SK-MEL-5 (cell line): ENCODE measurements at places on chromosomes 5 and 9. TPM values are rescaled to one million over a fixed set of nuclear protein-coding genes. Genes with fewer than 3 reads are reported as not detected.

GRCh38 chr5:150015415-150015814, 14.9 kb downstream of the HMGXB3 start:
- no peak for DNase-seq

GRCh38 chr9:18129809-18130334, 344.1 kb upstream of the ADAMTSL1 start:
- DNase-seq: no peak

Gene TRPM6
- 0.03 and 0.16 TPM in 2 replicates for total RNA-seq

GRCh38 chr9:99726758-99727157, 94.9 kb upstream of the NR4A3 start:
- DNase-seq: no peak

GRCh38 chr9:114805670-114806525, at the start of gene TNFSF15:
Gene TNFSF15, minus strand, starts transcription at chr9:114806039. Its CDS starts 27 bp downstream, at chr9:114806012.
- DNase-seq: no peak

DNA sequence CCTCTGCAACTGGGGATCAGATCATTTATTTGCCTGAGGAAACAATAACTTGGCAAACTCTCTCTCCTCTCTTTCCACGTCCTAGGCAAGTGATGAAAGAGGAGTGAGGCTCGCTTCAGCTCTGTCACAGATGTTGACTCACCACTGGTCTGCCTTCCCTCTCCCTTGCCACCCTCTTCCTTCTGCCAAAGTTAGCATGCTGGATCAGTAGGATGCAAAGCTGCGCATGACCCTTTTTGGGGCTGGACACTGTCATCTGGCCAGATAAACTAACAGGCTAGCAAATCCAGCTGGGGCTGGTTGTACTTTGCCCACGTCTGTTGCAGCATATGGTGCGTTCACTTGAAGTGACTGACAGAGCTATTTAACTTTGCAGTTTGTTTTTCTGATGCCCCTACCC, 36.2 kb upstream of the SMARCA2 start:
- no peak for DNase-seq

GRCh38 chr5:91028499-91028956, 354.6 kb downstream of the ARRDC3 start:
- no peak for DNase-seq

GRCh38 chr5:109003928-109004327, 256.2 kb downstream of the FER start:
- DNase-seq: no peak

DNA sequence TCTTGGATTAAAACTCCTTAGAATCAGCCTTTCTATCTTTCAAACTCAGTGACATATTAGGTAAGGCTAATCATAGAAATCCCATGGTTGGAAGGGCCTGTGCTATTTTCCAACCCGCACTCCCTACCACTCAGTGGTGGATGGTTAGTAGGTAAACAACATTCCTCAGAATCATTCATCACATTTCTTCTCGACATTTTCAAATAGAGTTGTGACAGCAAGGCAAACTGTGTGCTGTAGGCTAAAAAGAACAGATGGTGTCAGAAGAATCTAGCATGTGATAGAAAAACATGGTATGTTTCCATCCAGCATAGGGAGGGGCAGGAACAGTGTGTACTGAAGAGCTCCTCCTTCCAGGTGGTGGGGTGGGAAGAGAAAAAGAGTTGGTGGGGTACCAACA, 227.3 kb upstream of the NMUR2 start:
- DNase-seq: no peak

- peak; percentile 69 for DNase-seq
These were observed 65.3 kb downstream of the CSNK1A1 start for GRCh38 chr5:149485655-149486615.

DNA sequence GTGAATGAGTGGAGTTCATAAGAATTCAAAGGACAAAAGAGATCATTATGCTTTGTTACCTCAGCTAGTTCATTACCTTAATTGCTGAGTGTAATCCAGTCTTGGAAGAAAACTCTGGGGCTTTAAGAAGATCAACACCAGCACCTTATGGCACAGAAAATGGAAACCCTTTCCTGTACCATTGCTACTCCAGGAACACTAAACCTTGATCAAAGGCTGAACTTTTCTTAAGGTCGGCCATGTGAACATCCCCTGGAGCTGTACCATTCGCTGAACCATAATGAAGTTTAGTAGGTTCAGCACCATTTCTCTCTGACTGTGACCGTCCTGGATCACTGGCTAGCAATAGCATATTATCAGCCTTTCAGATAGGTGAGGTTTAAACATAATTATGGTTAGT, 97.4 kb downstream of the PBX3 start:
- DNase-seq: no peak

DNA sequence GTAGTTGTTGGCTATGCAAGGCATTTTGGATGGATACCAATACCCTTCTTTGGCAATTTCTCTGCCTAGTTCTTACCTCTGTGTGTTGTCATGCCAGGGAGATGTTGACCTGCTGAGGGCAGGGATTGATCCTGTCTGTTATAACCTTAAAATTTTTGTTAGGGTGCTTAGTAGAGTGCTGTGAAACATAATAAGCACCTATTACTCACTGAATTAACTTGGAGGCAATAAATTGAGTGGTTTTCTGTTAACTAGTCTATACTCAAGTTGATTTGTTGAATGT, 177.2 kb downstream of the ARHGAP26 start:
- no peak for DNase-seq

DNA sequence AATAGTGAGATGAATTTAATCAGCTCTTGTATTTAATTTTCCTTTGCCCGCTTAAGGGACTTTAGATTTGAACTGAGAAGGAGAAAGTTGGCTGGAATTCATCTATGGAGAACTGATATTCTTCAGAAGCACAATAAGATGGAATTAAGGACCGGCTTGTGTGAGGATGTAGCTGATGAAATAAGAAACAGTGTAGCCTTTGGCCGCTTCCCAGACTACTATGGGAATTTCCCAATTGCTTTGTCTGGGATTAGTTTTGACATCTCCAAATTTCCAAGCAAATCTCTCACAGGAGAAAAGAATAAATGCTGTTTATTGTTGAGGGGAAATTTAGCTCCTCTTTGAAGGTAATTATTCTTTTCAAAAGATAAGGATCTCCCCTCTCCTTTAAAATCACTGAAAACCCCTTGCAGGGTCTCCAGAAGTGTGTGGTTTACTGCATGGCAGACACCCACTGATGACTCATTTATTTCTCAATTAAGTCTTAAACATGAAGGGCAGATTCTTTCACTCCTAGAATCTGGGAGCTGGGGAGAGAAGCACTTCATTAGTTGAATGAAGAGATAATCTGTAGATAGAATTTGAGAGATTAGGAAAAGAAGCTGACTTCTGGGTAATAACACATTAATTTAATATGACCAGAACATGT, 606.5 kb upstream of the ADAMTS16 start:
- DNase-seq: no peak

DNA sequence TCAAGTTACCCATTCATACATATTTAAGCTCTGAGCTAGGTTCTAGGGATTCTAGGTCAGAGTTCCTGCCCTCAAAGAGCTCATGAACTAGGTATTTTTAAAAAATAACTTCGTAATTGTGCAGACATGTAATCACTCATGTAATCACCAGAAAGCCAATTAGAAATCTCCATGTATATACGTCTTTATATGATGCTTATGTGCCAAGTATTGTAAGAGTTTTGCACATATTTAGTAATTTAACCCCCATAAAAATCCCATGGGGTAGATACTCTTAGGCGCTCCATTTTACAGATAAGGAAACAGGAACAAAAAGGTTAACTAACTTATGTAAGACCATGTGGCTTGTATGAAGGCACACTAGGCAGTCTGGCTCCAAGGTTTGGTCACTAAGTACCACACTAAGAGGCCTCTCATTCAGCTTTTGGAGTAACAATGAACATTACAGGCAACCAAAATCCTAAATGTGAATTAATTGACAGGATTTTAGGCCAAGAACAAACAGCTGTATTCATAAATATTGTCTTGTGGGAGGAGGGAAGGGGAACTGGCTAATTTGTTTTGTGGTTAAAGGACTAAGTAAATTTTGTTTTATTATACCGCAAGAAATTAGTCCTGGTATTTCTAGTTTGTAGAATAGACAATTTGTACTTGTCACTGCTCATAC, 1.7 kb upstream of the OTULINL start:
- DNase-seq: no peak

Gene PCDHB11
- total RNA-seq: 0.55 and 0.75 TPM in 2 replicates

GRCh38 chr5:39146831-39147540, 72.4 kb downstream of the FYB1 start:
- peak; percentile 97 for DNase-seq

GRCh38 chr5:154776167-154776566, 21.0 kb downstream of the LARP1 start:
- no peak for DNase-seq

DNA sequence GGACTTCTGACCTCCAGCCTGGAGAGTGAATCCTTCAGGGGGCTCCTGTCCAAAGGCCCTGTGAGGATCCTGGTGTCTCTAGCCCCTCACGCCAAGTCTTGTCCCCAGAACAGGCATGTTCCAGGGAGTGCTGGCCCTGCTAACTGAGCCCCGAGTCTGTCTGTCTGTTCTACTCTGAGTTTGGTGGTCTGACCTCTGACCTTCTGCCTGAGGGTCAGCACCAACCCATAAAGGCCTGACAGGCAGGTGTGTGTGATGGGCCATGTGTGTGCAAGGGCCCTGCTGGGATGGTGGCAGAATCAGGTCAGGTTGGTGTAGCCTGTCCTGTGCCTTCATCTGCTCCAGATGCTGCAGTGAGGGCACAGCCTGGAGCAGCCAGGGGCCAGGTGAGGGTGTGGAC, 46.3 kb downstream of the PHF2 start:
- DNase-seq: no peak

DNA sequence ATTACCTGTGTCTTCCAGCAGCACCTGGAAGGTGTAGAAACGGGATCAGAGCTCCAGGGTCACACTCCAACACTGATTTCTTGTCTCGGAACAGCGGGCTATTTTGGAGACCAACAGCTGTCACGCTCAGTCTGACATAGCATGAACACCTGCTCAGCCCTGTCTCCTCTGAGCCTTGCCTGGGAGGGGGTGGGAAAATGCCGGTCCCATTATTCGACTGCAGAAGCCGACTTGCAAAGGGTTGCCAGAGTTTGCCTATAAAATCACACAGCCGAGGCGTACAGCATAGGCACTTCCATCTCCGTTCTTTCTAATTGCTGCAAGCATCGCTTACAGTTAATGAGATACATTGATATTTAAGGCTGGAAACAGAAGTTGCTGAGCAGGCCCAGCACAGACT, 300.8 kb upstream of the MSX2 start:
- no peak for DNase-seq

DNA sequence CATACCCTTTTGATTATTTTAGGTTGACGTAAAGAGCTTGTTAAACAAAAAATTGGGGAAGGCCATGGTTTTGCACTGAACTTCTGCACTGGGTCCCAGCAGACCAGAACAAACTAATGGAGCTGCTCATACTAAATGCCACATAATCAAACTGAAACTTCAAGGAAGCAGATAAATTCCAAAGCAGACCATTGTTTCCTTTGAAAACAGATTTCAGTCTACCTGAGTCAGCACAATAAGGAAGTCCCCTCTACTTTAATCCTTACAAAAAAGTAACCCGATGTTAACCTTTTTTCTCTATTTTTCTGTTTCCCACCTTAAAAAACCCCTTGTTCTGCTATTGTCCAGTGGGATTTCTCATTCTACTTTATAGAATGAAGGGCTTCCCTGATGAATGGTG, 39.2 kb downstream of the WDR36 start:
- no peak for DNase-seq

DNA sequence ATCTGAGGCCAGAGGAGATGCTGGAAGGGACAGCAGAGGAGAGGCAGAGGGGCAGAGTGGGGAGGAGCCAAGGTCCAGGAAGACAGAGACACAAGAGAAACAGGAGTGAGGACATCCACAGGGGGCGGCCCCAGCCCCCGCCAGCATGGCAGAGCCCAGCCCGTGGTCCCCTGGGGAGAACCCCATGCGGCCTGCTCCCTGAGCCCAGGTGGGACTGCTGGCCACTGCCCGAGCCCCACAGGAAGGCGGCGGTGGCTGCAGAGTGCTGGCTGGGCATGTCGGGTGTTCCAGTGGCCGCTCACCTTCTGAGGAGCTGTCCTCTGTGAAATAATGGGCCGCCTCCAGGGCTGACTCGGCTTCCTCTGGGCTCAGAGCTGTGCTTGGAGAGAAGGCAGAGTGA, 8.9 kb upstream of the MRNIP start:
- no peak for DNase-seq

DNA sequence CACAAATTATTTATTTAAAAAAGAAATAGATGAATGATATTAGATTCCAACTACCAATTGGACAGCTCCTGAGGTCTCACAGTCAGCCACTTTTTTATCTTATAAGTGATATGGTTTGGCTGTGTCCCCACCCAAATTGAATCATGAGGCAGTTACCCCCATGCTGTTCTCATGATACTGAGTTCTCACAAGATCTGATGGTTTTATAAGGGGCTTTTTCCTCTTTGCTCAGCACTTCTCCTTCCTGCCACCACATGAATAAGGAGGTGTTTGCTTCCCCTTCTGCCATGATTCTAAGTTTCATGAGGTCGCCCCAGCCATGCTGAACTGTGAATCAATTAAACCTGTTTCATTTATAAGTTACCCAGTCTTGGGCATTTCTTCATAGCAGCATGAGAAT, 12.9 kb downstream of the NLN start:
- DNase-seq: no peak

Gene FBXO4
- total RNA-seq: 13.0 and 15.7 TPM in 2 replicates

DNA sequence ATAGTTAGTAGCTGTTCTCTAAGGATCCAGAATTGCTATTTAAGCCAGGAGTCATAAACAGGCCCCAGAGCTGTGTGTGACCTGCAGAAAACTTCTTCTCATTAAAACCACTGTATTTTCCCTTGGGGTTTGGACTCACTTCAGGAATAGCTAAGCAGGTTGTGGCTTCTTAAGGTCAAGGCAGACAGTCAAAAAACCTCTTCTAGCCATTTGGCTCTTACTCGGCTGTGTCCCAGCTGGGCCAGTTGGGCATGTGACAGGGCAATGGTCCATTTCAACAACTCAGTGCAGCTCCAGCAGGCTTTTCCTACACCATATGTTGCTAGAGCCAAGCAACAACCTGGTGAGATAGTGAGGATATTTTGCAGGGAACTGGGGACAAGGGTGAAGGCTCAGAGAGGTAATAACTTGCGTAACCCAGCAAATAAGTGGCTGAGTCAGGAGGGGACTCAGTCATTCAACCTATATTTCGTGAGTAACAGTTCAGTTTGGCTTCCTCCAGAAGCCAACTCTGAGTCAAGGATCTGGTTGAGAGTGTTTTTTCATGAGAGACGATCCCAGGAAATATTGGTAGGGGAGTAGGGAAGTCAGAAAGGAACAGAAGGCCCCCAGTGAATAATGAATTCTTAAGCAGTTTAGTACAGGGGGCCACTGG, 115.4 kb upstream of the PPP2R2B start:
- no peak for DNase-seq

- no peak for DNase-seq
These were observed 152.0 kb downstream of the MYO10 start for GRCh38 chr5:16784088-16784487.

- DNase-seq: no peak
These were observed 234.1 kb downstream of the TMEM38B start for GRCh38 chr9:105928416-105928815.

- DNase-seq: no peak
These were observed 1.0 kb downstream of the CEMIP2 start for GRCh38 chr9:71767163-71767775.

GRCh38 chr5:4781299-4781698, 358.8 kb upstream of the ADAMTS16 start:
- DNase-seq: no peak
